ENCODE measurements at places on chromosomes 16 and 17.
A peak's percentile ranks its signal among the peaks of the same experiment; 100 is the strongest.

- DNase-seq: no peak
Measured at GRCh38 chr17:75531721-75532072, 6.2 kb downstream of the LLGL2 start.

GRCh38 chr17:74734256-74734655 is 2.8 kb upstream of the RAB37 start:
- no peak for DNase-seq

GRCh38 chr17:50096758-50097157 is 1.6 kb downstream of the PDK2 start:
- no peak for DNase-seq

GRCh38 chr16:62821824-62822223 is 785.6 kb upstream of the CDH8 start:
- DNase-seq: no peak

GRCh38 chr17:78510141-78511075 is 66.8 kb downstream of the DNAH17 start:
- DNase-seq: no peak

- DNase-seq: no peak
Measured at GRCh38 chr17:5365831-5366230, 53.6 kb downstream of the NUP88 start.

DNA sequence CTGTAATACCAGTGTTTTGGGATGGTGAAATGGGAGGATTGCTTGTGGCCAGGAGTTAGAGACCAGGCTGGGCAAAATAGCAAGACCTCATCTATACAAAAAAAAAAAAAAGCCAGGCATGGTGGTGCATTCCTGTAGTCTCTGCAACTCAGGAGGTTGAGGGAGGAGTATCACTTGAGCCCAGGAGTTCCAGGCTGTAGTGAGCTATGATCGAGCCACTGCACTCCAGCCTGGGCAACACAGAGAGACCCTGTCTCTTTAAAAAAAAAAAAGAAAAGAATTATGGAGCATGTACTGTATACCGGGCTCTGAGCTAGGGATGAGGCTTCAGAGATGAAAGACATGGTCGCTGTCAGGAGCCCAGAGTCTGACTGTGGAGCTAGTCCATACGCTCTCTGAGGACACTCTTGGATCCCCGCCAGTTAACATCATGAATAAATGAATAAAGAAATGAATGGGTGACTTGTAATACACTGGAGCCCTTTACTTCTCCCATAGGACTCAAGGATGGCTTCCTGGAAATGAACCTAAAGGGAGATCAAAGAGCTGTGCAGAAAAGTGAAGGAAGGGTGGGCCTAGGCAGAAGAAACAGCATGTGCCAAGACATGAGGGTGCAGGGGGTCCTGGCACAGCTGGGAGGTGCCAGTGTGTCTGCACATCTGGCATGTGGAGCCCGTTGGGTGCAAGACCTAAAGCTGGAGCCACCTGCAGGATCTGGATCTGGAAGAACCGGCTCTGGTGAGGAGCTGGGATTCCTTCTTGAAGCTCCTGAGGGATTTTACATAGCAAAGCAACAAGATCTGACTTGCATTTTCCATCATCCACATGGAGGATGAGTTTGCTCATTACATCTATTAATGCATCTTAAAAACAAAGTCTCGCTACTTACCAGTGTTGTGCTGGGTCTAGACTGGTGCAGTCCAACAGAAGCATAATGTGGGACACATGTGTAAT is 120.4 kb downstream of the IRX3 start:
- DNase-seq: no peak

DNA sequence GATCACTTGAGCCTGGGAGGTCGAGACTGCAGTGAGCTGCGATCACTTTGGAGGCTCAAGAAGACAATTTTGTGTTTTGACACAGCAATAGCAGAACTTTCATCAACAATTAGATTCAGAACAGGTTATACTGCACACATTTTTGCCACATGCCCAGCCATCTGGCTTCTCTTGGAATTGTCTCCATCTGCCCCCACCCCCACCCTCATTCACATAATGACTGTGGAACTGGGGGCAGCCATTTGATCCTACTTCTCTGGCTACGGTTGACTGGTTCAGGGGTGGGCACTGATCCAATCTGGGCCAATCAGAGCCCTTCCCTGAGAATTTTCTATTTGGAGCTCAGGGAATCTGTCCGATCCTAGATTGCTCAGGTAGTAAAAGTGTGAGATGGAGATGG is 14.0 kb downstream of the TMEM92 start:
- DNase-seq: peak; percentile 91

Measured in NCI-H2171 (cell line).